Renal cortical epithelial cell (primary cell): ENCODE measurements at places on chromosomes 4 and X.
A peak's percentile ranks its signal among the peaks of the same experiment; 100 is the strongest.

DNA sequence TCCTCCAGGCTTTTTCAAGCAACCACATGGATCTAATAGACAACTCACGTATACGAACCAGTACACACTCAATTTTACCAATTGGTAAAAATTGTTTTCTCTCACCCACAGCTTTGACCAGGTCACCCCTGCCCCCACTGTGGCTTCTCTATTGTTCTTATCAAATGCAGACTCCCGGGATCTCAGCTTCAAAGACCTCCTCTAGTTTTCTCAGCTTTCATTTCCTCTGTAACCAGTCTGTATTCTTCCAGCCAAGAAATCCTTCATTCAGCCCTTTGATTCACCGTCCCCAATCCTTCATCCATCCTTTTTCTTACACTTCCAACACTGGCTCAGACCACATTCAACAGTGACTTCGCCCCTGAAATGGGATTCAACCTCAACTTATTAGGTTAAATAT is 120.7 kb downstream of the CORIN start:
- DNase-seq: no peak

DNA sequence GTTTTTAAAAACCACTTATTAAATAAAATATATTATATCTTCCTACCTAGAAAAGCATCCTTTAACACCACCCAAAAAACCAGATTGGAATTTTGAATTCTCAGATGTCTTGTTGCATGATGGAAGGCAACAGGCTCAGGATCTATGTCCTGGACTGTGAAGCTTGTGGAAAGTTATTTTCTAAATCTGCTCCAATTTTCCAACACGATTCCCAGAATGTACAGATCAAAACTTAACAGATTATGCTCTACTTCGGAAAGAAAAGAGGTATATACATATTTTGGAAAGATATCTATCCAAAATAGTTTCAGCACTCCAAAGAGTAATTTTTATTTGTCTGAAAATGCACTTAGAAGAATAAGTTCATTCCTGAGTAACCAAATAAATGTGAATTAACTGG is 291.7 kb upstream of the EMCN start:
- no peak for DNase-seq

DNA sequence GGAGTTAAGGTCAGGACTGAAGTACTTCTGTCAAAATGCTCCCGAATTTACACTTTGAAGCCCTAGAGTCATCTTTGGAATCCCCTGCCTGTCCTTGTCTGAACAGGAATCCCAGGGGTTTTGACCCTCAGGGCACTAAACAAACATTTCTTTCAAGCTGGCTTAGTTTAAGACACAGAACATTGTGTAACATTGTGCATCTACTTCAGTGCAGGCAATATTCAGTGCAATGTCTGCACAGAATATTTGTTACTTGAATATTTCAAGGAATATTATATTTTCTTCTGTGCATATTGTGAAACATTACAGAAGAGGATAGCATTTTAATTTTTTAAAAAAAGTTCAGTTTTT is 763.4 kb downstream of the PCDH18 start:
- DNase-seq: peak; percentile 56

- DNase-seq: no peak
These were observed 33.5 kb downstream of the TKTL2 start for GRCh38 chr4:163440040-163440439.
